NCI-H2171 (cell line): ENCODE measurements at places on chromosomes 1 and 21.

DNA sequence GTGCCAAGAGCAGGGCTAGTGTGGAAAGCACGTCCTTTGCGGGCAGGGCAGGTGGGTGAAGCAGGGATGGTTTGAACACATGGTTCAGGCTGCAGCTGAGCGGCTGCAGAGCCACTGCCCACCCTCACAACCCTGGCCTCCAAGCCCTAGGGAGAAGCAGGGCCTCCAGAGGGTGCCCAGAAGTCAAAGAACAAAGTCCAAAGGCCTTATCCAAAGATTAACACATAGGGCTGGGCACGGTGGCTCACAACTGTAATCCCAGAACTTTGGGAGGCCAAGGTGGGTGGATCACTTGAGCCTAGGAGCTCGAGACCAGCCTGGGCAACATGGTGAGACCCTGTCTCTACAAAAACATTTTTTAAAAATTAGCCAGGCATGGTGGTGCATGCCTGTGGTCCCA lies 46.8 kb downstream of the CAPN8 start:
- DNase-seq, result no peak

DNA sequence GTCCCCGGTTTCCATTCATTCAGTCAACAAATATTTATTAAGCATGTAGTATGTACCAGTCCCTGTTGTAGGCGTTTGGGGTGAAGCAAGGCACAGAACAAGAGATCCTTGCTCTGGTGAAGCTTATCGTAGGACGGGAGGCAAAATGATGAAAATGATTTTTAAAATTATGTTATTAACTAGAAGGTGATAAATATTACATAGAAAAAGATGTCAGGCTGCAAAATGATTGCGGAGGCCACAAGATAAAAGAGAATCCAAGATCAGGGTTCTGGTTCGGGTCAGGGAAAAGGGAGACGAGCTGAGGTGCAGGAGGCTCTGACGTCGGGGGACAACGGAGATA lies 602 bp upstream of the CGN start:
- DNase-seq, result no peak

- DNase-seq, result no peak
These were observed 264.4 kb downstream of the PTPRC start for GRCh38 chr1:198903203-198903602.

GRCh38 chr1:196115646-196116045 lies 492.6 kb downstream of the KCNT2 start:
- DNase-seq, result no peak

DNA sequence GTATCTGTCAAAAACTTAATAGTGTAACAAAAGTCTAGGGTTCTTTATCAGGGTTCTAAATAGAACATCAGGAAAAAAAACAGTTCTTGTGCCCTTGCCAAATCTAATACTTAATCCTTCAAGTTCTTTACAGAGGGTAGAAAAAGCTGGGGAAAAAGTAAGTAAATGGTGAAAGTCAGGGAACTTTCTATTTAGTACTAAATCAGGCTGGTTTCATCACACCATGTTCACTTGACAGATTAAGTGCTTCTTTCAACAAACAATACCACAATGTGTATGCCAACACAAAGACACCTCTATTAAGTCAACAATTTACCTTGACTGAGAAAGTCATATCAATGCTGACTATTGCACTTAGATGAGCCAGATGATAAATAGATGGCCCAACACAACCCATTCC lies 9.7 kb downstream of the DBT start:
- no peak for DNase-seq

DNA sequence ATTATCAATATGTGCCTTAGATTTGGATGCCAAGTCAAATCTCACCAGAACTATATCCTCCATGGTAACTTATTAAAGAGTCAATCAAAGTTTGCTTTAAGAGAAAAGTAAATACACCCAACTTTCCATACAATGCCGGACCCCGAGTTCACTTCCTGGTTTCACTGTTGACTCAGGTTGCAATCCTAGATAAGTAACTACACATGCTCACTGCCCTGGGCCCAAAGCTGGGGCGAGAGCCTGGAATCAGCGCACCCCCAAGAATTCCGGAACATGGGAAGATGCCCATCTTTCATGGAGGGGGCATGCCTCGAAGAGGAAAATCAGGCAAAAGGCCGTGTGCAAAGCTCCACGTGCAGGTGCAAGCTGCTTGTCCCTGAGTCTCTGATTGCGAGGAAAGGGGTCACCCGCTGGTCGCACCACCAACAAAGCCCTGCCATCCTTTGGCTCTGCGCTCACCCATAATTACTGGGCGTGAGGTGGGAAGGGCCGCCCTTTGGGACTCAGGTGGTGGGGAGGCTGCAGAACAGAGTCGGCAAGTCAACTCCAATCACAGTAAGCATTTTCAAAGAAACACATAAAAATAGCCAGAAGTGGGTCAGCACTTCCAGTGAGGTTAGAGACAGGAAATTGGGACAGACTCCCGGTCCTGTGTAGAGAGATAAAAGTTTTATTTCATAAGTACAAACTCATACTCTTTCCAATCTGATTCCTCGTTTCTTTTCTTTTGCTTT lies 167.7 kb downstream of the TOMM20 start:
- DNase-seq, result no peak

DNA sequence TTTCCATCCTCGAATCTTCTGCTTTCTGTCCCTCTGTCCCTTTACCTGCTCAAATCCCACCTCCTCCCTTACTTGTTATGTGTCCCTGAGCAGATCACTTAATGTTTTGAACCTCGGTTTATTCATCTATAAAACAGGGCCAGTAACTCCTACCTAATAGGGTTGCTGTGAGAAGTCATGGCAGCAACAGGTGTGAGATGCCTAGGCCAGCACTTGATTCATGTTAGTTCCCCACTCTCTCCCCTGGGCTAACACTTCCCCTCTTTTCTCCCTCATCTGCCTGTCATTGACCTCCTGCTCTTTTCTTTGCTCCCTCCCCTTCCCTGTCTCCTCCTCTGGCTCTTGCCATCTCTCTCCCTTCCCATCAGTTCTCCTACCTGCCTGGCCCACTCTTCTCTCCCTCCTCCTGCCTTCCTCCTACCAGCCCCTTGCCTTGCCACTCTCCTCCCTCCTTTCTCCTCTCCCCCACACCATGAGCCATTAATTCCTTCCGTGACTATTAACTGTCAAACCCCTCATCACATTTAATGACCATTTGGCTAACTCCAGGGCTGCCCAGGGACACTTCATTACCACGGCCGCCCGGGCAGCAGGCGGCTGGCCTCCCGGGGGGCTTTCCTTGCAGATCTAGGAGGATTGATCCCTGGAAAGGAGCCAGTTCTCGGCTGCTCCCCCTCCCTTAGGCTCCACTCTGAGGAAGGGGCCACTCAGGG lies 90.6 kb upstream of the CD1D start:
- no peak for DNase-seq

DNA sequence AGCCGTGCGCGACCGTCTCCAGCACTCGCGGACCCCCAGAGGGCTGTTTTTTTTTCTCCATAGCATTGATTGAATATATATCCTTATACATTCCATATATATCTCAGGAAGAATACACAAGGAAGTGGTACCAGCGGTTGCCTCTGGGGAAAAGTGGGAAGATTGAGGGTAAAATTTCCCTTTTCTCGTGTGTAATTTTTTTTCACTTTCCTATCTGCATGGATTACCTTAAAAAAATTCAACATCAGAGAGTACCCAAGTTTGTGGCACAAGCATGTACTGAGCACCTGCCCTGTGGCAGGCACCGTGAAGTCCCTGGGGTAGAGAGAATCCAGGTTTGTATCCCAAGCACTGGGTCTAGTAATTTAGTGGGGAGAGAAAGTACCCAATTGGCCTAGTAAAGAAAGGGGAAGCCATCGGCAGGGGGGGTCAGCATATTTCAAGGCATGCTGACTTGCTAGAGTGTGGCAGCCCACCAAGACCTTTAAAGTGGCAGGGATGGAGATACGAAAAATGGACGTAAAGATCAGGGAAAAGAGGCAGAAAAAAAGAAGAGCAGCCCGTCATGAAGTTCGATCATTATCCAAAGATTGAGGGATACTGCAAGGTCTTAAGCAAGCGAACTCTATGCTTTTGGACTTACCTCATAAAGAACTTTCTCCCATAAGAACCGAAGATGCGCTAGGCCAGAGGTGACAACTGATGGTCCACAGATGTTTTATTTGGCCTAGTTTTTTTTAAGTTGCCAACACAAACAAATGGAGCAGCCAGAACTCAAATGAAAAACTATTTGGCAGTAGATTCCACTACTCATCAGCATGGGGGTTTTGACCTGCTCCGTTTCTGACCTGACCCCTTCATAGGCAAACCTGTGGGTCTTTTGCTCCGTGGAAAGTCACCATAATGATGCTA lies 1.5 kb upstream of the HMGN1 start:
- DNase-seq, result no peak

- DNase-seq, result no peak
These were observed 105.5 kb downstream of the FASLG start for GRCh38 chr1:172764378-172764777.

DNA sequence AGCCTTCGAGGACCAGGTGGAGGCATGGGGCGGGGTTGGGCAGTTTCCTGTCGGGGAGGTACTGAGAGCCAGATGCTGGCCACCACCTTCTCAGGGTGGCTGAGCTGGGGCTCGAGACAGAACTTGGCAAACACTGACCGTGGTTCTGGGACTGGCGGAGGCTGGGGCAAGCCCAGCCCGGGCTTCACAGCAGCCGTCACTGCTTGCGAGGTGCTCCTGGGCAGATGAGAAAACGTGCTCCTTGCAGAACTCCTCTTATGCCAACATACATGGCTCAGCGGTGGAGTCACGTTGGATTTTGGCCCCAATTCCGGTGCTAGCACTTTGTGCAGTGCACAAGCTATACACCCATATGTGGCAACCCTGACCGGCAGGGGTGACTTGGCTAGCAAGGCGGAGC lies 69.2 kb downstream of the RUNX3 start:
- no peak for DNase-seq

- DNase-seq, result no peak
These were observed 1.9 kb downstream of the FTCD start for GRCh38 chr21:46153247-46154154.

DNA sequence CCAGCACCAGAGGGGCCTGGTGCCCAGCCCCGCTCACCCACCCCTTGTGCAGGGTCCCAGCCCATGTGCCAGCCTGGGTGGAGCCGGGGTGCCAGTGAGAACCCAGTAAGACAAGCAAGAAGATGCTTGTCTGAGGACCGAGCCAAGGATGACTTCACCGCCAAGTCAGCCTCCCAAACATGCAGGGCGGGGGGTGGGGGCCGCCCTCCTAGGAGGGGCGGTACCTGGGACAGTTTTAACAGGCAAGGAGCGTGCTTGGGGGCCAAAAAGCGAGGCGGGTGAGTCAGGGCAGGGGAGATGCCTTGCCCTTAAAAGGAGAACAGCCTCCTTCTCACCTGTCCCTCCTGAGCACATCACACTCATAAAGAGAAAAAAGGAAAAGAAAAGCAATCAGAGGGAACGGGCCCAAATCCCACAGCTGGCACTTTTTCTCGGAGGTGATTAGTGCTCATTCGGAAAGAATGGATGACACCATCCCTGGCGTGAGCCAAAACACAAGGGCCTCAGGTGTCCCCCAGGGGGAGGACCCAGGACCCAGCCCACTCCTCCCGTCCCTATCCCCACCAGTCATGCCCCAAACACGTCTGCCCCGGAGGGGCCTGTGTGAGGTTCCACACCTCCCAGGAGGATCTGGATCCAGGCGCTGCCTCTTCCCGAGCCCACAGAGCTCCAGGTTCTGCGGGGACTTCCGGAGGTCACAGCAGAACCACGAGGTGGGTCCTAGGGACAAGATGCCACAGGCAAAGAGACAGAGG lies 77.6 kb upstream of the IFFO2 start:
- no peak for DNase-seq

GRCh38 chr1:243917177-243917862 lies 67.3 kb upstream of the AKT3 start:
- peak; percentile 38 for DNase-seq

DNA sequence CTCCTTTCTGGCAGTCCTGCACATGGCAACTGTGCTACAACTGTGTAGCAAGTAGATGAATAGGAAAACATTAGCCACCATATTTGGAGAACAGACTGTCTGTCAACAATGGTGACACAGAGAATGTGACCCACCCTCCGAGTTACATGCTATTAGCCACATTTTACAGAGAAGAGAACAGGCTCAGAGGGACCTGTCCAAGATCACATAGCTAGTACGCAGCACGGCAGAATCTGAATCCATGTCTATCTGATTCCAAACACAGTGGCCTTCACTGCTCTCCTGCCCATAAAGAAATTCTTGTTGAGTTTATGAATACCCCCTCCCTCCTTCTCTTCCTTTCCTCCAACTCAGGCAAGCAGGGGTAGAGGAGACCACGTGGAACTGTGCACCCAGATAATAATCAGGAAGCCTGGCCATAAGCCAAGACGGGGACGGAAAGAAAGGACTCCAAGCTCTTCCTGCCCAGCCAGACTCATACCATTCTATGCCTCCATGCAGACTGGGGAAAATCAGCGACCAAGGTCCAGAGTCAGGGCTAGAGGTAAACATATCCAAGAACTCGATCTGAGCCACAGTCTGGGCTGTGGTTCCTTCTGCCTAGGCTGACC lies 78.8 kb downstream of the TRABD2B start:
- no peak for DNase-seq

- DNase-seq, result no peak
These were observed 7.9 kb upstream of the TRAF5 start for GRCh38 chr1:211318576-211319280.

DNA sequence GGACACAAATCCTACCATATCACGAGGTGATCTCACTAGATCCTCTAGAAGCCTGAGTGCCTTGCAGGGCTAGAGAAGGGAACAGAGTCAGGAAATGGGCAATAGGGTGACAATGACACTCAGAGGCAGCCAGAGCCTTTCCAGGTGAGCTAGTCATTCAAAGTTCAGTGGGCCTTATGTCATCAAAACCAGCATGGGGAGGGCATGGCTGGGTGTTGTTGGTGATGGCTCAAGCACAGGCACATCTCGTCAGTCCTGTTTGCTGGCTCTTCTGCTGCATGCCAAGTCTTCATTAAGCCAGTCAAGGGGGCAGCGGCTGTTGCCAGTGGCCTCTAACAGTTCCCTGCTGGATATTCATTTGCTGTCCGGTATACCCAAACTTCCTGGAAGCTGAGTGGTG lies 99.6 kb upstream of the USP24 start:
- DNase-seq, result no peak

DNA sequence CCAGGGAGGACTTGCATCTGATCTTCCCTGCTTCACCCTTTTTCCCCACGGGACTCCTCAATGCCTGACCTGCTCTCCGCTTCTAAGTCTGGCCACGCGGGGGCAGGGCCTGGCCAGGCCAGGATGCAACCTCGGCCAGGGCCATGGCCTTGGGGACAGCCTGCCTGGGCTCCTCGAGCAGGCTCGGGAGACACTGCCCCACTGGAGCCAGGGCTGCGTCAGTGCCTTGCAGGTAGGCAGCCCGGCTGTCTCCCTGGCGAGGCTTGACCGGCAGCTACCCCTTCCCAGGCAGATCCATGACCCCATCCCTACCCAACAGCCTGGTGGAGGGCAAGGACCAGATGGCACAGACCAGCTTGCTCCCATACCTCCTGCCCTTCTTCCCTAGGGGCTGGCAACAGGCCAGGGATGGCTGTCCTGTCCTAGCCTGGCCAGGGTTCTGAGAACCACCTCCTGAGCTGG lies 2.7 kb upstream of the PRDM16 start:
- no peak for DNase-seq

GRCh38 chr1:60133848-60134247 lies 60.3 kb upstream of the C1orf87 start:
- DNase-seq, result no peak

- no peak for DNase-seq
These were observed 36.6 kb downstream of the CCDC185 start for GRCh38 chr1:223429821-223430220.
